RCC 7860 (cell line): ENCODE measurements at places on chromosomes 13 and 19.

- no peak for DNase-seq
Measured at GRCh38 chr13:61247149-61247936, 168.3 kb downstream of the PCDH20 start.

- DNase-seq: no peak
Measured at GRCh38 chr19:47613165-47614020, 4.5 kb downstream of the BICRA start.

DNA sequence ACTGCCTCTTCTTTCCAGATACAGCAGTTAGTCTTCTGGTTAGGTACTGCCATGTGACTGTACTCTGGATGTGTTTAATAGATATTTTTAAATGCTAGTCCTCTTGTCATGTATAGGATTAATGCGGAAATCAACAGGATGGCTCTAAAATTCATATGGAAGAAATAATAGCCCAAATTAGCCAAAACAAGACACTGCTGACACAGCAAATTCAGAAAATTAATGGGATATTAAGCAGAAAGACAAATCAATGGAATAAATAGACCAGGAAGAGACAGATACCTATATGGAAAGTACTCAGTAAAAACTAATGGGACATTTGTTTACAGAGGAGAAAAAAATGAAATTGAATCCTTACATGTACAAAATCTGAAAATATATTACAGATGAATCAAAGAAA lies 679.3 kb upstream of the PCDH20 start:
- DNase-seq: no peak

- DNase-seq: no peak
Measured at GRCh38 chr19:58317476-58318072, 9.2 kb upstream of the ZSCAN22 start.

DNA sequence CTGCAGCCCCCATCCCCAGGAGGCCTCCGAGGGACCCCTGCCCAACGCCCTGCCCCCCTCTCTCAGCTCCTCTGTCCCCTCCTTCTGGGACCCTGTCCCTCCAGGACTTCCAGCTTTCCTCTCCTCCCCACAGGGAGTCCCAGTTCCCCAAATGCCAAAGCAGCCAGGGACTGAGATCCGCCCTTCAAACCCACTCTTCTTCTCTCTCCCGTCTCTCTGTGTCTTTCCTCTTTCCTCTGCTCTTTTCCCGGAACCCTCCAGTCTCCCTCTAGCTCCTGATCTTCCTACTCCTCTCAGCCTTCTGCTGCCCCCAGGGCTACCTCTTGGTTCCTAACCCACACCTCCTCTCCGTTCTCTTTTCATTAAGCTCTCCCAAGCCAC lies 377 bp downstream of the CA11 start:
- no peak for DNase-seq

GRCh38 chr19:44824761-44825160 lies 15.9 kb downstream of the BCAM start:
- no peak for DNase-seq

GRCh38 chr13:99991013-99991827 lies 9.6 kb downstream of the ZIC2 start:
- DNase-seq: no peak

DNA sequence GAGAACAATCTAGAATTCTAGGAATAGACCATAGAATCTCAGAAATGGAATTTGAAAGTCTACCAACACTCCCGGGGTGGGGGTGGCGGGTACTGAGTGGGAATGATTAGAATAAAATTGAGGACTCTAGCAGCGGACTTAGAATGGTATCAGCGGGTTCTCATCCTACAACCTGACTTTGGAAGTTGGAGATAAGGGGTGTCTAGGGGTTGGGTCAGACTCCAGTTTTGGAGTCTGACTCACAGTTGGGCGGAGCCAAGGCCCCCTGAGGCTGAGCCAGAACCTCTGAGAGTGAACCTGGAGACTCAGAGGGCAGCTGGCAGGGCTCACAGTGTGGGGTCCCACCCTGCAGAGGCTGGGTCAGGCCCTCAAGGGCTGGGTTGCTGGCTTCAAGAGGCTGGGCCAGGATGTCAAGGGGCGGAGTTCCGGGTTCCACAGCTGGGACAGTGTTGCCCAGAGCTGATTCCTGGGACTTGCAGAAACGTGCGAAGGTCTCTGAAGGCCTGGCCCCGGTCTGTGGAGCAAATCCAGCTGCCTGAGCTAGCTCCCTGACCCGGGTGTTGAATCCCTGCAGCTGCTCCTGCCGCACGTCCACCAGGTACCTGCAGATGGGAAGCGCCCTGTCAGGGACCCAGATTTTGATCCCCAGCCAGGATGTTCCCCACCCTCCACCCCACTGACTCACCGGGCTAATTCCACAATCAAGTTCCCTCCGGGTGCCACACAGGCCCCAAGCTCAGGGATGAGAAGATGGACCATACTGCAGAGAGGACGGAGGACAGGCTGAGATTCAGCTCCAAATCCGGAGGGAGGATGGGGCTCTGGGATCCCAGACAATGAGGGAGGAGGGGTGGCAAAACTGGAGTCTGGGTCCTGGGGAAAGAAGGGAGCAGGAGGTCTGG lies 1.6 kb upstream of the TNNI3 start:
- no peak for DNase-seq

DNA sequence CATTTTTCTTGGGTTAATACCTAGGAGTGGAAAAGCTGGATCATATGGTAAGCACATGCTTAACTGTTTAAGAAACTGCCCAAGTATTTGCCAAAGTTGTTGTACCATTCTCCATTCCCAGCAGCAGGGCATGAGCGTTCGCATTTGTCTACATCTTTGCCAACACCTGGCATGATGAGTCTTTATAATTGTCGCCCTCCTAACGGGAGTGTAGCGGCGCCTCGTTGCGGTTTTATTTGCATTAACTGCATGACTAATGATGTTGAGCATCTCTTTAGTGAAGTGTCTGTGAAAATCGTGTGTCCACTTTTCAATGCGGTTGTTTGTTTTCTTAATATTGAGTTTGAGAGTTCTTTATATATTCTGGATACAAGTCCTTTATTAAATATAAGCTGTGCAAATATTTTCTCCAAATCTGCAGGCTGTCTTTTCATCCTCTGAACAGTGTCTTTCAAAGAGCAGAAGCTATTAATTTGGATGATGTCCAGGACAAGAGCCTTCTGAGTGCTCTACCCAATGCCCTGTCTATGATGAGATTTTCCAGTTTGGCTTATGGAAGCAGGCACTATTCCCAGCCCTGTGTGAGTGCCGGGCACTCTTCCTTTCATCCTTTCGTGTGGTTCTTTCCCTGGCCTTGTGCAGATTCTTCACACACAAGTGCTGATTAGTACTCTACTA lies 202.0 kb downstream of the FOXO1 start:
- no peak for DNase-seq

DNA sequence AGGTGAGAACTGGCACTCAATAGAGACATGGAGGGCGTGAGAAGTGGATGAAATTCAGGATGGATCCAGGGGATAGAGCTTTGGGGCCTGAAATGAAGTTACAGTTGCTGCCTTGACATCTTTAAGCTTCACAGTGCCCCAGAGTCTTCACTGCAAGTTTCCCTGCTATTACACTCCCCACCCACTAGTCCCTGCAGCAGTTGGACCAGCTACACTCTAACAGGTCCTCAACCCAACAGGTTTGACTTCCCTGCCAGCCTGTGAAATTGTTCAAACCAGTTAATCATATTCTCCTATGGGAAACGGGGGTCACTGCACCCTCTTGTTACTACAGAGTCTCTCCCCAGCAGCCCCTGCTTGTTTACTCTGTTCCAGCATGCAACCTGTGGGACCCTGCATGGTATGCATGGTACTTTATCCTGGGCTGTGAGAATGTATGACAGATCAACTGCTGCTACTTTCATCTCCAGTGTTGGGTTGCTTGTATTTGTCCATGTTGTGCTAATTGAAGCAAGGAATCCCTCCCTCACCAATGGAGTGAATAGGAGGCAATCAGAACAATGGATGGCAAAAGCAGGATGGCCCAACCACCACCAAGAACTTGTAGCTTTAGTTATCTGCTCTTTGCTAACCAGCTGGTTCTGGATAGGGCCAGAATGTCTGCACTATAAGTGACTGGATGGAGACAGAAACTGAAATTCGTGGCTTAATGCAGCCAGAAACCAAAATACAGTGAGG lies 314.2 kb downstream of the OLFM4 start:
- no peak for DNase-seq

DNA sequence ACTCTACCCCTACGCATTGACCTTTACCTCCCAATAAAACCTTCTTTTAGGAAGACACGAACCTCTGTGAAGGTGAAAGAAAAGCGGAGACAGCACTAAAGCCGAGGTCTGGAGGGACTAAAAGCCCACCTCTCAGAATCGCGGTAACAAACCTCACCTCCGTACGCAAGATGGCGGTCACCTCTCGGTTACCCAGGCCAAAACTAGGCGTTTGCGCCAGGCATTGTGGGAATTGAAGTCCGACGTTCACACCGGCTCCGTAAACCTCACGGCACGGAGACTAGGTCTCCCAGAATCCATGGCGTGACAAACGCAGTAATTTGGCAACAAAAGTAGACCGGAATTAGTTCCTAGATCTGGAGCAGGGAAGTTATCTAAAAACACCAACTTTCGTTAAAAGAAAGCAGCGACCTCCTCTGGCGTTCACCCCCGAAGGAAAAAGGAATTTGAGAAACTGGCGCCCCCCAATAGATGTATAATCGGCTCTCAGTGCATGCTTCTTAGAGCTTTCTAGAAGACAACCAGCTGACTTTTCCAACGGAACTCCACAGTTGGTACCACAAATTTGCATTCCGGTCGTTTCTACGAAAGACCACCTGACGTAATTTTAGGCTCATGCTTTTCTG lies at the start of gene N4BP2L2:
TSS of gene N4BP2L2 (minus strand) at position 175 of the 626 bp plus-strand sequence. CDS start 1,768 bp downstream, outside the sequence.
- DNase-seq: peak; percentile 85

DNA sequence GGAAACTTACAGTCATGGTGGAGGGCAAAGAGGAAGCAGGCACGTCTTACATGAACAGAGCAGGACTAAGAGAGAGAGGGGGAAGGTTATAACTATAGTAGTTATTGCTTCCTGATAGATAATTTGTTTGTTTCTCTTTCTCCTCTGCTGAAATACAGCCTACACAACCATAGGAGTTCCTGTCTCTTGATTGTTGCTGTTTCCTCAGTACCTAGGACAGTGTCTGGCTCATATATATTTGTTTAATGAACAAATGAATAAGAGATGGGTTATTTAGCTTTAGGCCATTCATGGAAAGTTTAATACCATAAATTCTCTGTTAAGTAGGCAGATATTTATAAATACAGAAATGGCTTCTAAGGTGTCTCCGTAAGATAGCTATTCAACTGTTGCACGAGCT lies 95.2 kb downstream of the PCCA start:
- no peak for DNase-seq

- DNase-seq: no peak
Measured at GRCh38 chr13:40341501-40341900, 324.9 kb downstream of the FOXO1 start.

DNA sequence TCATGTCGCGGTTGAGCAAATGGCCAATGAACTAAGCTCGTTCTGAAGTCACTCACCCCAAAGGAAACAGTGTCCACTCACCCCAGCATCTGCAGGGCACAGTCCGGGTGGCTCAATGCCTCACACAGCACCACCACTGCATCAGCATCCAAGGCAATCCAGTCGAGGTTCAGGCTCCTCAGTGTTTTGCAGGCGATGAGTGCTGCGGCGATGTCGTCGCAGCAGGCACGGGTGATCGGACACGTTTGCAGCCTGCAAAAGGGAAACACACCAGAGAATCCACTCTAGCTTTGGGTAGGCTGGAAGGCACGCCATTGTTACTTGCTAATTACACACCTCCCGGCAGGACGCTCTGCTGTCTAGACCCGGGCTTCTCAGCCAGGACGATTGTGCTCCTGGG lies 26.5 kb downstream of the NLRP9 start:
- no peak for DNase-seq

DNA sequence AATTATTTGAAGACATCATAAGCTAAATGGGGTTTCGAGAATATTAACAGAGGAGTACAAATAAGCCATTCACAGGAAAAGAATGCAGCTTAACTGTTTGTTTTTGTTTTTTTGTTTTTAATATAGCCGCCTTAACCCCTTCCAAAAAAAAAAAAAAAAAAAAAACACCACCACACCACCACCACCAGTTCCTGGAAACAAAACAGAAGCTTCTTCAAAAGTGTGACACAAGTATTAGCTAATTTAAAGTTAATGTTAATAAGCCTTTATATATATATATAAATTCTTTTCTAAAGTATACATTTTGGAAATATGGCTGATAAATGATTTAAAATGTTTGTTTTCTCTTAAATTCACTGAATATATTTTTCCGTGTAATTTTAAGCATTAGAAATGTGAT lies 1.4 kb downstream of the RAP2A start:
- DNase-seq: no peak

DNA sequence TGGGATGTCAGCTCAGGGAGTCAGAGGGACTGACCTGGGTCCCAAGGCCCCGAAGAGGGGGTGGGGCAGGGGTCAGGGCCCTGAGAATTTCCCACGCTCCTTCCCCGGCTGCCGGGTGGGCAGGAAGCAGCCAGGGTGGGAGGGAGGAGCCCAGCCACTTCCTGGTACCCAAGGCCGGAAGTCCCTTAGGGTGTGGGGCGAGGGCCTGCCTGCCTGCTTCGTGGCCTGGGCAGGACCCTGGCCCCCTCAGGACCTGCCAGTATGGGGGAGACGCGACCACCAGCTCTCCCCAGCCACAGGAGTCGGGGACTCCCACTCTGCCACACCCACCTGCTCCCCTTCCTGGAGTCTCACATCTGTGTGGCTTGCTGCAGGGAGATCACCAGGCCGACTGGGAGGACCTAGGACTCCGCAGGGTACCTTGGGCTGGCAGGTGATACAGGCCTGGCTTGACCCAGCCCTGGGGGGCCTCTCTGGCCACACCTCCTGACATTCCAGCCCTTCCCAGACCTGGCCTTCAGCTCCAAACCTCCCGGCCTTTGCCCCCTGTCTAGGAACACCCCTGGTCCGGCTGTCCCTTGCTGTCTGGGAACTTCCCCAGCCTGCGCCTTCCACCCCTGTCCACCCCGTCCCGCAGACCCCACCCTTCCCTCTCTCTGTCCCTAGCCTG lies 9.8 kb upstream of the CIRBP start:
- DNase-seq: peak; percentile 58

GRCh38 chr13:36796052-36796451 lies 23.0 kb upstream of the RFXAP start:
- no peak for DNase-seq

GRCh38 chr19:46495786-46496099 lies at the start of gene PNMA8B:
TSS of gene PNMA8B (minus strand) at chr19:46495867. CDS start at chr19:46495465, 402 bp downstream.
- DNase-seq: no peak

DNA sequence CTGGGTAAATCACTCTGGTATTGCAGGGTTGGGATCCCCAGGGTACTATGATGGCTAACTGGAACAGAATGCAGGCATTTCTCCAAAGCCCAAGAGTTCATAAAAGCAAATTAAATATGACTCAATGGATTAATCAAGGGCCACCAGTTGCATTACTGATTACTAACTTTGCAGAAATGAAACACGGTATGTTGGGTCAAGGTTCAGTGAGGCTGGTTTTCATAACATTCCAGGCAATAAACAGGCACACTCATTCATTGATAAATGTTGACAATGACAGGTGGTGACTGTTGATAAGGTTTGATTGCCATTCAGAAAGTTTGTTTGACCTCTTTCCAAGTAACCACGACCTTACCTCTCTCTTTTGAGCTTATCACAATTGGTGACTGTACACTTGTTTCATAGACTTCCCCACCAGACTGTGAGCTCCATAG lies 506 bp upstream of the AP1M1 start:
- peak; percentile 48 for DNase-seq
